ENCODE measurements at places on chromosomes 6 and 20. TPM values are rescaled to one million over a fixed set of nuclear protein-coding genes. Genes with fewer than 3 reads are reported as not detected.

DNA sequence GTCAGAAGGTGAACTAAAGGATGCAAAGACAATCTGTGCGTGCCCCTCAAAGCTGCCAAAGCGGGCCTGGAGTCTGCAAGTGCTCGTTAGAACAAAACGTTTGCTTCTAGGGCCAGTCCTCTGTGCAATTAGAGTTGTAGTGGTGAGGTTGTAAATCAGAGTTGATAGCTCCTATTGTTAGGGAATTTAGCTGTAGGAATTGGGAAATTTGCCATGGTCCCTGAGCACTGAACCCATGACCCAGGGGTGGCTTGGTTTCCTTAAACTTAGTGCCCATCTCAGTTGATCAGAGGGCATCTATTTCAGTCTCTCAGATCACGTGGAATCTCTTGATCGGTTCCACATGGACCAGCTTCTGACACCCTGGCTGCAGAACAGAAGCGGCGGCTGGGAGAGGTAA, 18.8 kb upstream of the RPS6KA2 start:
- no peak for DNase-seq

DNA sequence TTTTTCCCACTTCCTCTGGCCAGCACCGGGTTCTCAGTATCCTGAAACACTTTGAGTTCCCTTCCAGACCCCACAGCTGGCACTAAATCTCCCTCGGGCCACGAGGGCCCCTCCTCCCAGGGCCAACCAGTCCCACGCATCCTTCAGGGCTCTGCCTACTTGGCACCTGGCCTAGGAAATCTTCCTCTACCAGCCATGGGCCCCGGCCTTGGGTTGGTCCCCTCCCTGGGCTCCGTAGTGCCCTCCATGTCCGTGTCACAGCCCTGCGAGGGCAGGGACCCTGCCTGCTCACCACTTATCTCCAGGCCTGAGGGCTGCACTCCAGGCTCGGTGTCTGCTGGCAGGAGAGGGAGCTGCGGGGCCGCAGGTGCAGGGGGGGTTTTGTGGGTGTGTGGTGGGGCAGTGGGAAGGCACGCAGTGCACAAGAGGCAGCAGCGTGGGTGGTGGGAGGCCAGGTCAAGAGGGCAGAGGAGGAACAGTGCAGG, 48.8 kb upstream of the CDH22 start:
- no peak for DNase-seq

The SMOC2 gene
- not detected for total RNA-seq

GRCh38 chr6:54238396-54238795, 69.8 kb upstream of the TINAG start:
- DNase-seq: no peak

The VSTM2L gene
- 0.46 TPM for total RNA-seq

The OR2B6 gene
- not detected for total RNA-seq

The TAB2 gene
- total RNA-seq: 30.7 TPM

The GRM1 gene
- under 0.01 TPM for total RNA-seq

DNA sequence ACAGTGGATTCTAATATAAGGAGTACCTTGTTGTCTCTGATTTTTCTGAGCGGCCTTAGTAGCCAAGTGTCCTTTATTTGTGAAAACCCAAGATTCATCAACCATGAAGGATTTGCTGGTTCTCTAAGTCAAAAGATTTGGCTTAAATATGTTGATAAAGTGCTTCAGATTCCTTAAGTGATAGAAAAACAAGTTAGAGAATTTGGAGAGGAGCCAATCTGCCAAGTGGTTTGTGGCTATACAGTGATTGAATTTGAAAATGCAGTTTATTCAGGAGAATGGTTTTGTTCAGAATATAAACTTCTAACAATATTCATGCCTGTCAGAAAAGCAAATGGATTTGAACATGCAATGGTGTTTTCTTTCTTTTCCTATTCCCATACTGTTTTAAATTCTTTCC, 54.8 kb downstream of the CAP2 start:
- no peak for DNase-seq
